ENCODE measurements at places on chromosomes 7 and 10.
A peak's percentile ranks its signal among the peaks of the same experiment; 100 is the strongest.

DNA sequence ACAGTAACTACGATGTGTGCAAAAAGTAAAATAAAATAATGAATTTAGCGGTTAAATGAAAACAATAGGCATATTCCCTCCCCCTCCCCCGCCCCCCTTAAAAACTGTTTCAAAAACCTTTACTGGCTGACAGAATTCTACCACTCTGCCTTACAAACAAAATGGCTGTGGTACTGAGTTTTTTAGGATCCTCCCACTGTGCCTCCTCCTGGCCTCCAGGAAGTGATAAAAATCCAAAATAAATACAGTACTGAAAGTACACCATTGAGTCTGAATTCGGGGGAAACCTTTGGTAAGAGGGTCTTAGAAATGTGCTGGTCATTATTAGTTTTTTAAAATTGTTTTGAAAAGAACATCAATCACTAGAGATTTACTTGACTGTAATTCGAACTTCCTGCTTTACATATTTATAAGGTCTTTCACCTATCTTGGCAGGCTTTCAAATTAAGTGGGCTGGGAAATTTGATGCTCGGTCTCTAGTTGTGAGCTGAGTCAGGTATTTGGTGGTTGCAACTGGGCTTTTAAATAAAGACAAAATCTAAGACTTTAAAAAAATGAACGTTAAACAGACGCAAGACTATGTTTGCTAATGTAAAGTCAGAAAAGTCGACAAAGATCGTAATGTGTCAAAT lies 32.5 kb upstream of the EPC1 start:
- peak; percentile 83 for DNase-seq

DNA sequence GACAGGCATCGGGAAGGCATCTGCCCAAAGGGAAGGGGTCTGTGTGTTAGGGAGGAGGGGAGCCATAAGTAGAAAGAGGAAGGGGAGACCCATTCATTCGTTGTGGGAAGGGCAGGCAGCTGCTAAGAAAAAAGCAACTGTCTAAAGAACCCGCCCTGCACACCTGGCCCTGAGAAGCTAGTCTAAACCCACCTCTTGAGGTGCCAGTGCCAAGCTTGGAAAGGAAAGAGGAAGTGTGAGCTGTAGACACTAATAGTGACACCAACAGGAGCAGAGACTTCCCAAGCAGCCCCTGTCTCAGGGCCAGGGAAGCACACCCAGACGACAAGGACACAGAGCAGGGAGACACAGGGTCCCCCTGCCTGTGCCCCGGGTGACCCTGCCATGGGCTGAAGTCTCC lies 40.8 kb upstream of the PRSS58 start:
- DNase-seq, result no peak

DNA sequence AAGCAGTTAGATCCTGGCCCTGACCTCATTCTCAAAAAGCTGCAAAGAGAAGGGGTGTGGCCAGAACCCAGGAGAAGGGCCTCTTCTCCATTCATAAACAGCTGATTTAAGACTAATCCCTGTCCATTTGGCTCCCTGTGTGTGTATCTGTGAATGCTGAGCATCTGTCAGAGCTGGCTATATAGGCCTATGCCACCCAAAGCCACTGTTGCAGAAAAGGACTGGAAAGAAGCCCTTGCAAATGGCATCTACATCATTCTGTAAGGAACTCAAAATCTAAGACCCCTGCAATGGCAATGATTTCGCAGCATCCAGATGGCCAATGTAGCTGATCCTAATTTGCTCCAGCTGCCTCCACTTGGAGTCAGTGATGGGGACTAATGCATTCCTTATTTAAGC lies 384.5 kb downstream of the KCNMA1 start:
- no peak for DNase-seq

- no peak for DNase-seq
Observed at GRCh38 chr10:92689663-92690210, at the start of gene HHEX. Gene HHEX, plus strand, starts transcription at chr10:92689955. Its CDS starts 32 bp downstream, at chr10:92689987.

GRCh38 chr7:138750901-138751464 lies 46.8 kb upstream of the TMEM213 start:
- DNase-seq, result no peak

- DNase-seq, result no peak
Observed at GRCh38 chr10:12042409-12042796, 206 bp downstream of the UPF2 start.

- peak; percentile 69 for DNase-seq
Observed at GRCh38 chr7:13949445-13949844, 40.0 kb downstream of the ETV1 start.

GRCh38 chr7:91557789-91558404 lies 293.7 kb downstream of the FZD1 start:
- no peak for DNase-seq

- no peak for DNase-seq
Observed at GRCh38 chr7:2420216-2420933, 17.0 kb downstream of the CHST12 start.

- DNase-seq, result peak; percentile 66
Observed at GRCh38 chr7:79176859-79177477, 276.5 kb downstream of the MAGI2 start.

- DNase-seq, result no peak
Observed at GRCh38 chr10:130708465-130709070, 572.4 kb downstream of the GLRX3 start.

GRCh38 chr7:55303220-55303619 lies 61.9 kb upstream of the LANCL2 start:
- no peak for DNase-seq

GRCh38 chr7:6651851-6652445 lies 14.8 kb downstream of the ZNF316 start:
- DNase-seq, result no peak

- DNase-seq, result no peak
Observed at GRCh38 chr7:144834641-144835144, 1.2 kb downstream of the TPK1 start.

DNA sequence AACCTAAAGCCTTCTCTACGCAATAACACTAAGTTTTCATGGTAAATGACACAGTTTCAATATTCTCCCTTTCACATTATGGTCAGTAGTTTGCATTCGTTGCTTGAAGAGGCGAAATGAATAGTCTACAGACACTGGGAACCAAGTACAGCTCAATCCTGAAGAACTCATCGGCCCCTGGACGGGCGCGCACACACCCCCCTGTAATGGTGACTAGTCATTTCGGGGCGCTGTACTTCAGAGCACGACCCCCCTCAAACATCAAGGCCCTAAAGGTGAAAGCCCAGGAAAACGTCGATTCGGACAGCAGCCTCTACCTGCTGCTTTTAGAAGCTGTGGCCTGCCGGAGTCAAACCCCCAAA lies 1.0 kb downstream of the NT5C2 start:
- DNase-seq, result no peak

- DNase-seq, result no peak
Observed at GRCh38 chr7:140315498-140316164, 82.7 kb downstream of the SLC37A3 start.

GRCh38 chr10:107232013-107232412 lies 67.5 kb upstream of the SORCS1 start:
- DNase-seq, result no peak

DNA sequence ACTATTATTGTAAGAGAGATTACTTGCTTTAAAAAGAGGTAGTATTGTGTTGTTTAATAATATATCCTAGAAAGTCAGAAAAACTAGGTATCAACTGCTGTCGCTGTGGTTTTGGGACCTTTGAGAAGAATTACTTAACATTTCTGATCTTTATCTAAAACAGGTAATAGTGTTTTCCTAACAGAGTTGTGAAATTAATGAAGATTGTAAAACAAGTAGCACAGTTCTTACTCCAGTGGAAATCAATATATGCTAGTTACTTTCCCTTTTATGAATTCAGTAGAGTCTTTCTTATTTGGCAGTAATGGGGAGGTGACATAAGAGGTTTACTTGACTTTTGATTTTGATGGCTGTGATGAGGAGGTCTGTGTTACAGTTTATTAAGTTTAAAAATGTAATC lies 58.1 kb downstream of the KIF20B start:
- no peak for DNase-seq

GRCh38 chr7:35734001-35734483 lies 39.1 kb upstream of the HERPUD2 start:
- DNase-seq, result no peak

GRCh38 chr7:64686493-64687184 lies 20.7 kb downstream of the ZNF107 start:
- DNase-seq, result no peak

GRCh38 chr7:24889611-24890010 lies 90.4 kb downstream of the OSBPL3 start:
- DNase-seq, result peak; percentile 69

- DNase-seq, result peak; percentile 55
Observed at GRCh38 chr7:101169838-101170551, 4.6 kb upstream of the VGF start.

DNA sequence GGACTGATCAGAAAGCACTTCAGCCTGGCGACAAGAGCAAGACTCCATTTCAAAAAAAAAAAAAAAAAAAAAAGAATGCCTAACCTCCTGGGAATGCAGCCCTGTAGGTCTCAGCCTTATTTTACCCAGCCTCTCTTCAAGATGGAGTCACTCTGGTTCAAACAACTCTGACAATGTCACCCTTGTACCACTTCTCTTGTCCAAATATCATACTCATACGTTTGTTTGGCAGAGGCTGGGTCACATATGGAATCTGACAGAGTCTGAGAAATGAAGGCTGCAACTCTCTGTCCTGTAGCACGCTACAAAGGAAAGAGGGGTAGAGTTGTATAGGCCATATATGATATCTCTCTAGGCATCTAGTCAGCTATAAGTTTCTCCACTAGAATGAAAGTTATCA lies 58.6 kb upstream of the GSAP start:
- no peak for DNase-seq

- DNase-seq, result no peak
Observed at GRCh38 chr7:135964791-135965190, 12.4 kb downstream of the MTPN start.

GRCh38 chr7:156438011-156438410 lies 202.6 kb upstream of the RNF32 start:
- DNase-seq, result peak; percentile 21

DNA sequence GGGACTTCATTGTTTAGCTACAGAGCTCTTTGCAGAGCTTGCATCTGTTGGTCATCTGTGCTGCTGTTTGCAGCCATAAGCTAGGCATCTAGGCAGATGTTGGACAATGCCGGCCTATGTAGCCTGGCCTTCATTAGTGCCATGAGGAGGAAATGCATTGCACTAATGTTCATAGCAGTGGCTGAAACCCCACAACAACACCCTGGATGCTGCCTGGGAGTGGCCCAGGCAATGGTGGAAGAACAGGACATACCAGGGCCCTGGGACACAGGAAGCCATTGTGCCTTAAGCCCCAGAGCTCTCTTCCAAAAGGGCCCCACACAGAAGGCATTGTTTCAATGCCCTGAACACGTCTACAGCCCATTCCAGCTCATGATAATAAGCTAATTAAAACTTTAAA lies 131.5 kb upstream of the LYZL1 start:
- DNase-seq, result no peak

- DNase-seq, result no peak
Observed at GRCh38 chr10:81179324-81179723, 641.6 kb downstream of the SH2D4B start.

- DNase-seq, result no peak
Observed at GRCh38 chr7:5218564-5219360, 28.7 kb downstream of the WIPI2 start.

- DNase-seq, result no peak
Observed at GRCh38 chr7:157904866-157905570, 568.2 kb downstream of the DNAJB6 start.

- no peak for DNase-seq
Observed at GRCh38 chr10:62512732-62513475, 138.7 kb downstream of the ZNF365 start.

- no peak for DNase-seq
Observed at GRCh38 chr7:157021871-157022680, 11.6 kb upstream of the MNX1 start.

GRCh38 chr10:69908124-69908523 lies 106.4 kb downstream of the COL13A1 start:
- DNase-seq, result no peak

GRCh38 chr7:2157473-2158279 lies 75.1 kb downstream of the MAD1L1 start:
- DNase-seq, result peak; percentile 97

- DNase-seq, result no peak
Observed at GRCh38 chr10:11865561-11865960, 42.4 kb downstream of the PROSER2 start.

GRCh38 chr10:35642793-35643114 lies 658 bp upstream of the FZD8 start:
- DNase-seq, result no peak

DNA sequence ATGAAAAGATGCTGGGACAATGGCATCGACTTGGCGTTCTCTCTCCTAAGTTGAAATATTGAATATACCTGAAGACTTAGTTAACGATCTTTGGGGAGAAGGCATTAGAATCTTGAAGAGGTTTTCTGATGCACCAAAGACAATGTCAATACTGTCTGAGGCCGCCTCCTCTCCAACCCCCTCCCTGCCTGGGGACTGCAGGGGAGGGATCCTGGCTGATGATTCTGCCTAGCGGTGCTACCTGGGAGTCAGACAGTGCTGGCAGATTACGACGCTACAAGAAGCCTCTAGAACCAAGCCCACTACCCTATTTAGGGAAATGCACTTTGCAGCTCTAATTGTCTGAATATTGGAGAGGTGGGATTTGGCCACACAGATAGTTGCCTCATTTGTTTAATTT lies 145.6 kb upstream of the HABP2 start:
- DNase-seq, result no peak

GRCh38 chr7:141184532-141185190 lies 110.8 kb downstream of the TMEM178B start:
- no peak for DNase-seq

- peak; percentile 66 for DNase-seq
Observed at GRCh38 chr7:20797462-20798080, 10.9 kb upstream of the SP8 start.

- no peak for DNase-seq
Observed at GRCh38 chr10:16770141-16770540, 47.1 kb downstream of the RSU1 start.

- no peak for DNase-seq
Observed at GRCh38 chr7:129437190-129437589, 3.0 kb downstream of the STRIP2 start.

DNA sequence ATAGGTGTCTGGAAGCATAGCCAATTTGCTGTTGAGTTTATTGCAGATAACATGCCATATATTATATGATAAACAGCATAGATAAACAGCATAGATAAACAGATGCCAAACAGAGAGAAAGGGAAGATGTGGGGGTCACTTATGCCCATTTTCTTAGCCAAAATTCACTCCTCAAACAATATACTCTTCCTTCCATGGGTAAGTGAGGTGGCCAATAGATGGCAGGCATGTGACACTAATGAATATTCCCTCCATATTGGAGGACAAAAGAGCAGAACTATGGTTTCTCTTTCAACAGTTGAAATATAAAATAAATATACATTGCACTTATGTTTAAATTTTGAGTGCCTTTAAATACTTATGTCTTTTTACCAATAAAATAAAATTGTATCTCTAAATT lies 1212.8 kb downstream of the REEP3 start:
- no peak for DNase-seq

GRCh38 chr7:45647967-45648670 lies 74.0 kb downstream of the ADCY1 start:
- DNase-seq, result no peak
